ENCODE measurements at places on chromosomes 7 and 10.

GRCh38 chr10:127848226-127848625, 44.5 kb downstream of the CLRN3 start:
- no peak for DNase-seq

DNA sequence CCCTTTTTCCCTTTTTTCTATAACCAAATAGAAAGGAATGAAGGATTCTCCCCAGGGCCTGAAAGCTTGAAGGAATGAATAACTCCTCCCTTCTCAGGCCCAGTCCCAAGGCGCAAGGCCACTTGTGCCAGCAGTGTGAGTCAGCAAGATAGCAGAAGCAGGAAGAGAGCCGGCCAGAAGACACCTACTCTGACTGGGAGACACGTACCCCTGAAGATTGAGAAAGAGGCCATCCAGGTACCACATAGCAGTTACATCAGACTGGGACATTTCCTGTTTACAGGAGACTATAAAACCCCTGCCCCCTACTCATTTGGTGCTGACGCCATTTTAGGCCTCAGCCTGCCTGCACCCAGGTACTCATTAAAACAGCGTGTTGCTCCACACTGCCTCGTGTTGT, 65.5 kb downstream of the LRRC17 start:
- DNase-seq, result peak; percentile 67

DNA sequence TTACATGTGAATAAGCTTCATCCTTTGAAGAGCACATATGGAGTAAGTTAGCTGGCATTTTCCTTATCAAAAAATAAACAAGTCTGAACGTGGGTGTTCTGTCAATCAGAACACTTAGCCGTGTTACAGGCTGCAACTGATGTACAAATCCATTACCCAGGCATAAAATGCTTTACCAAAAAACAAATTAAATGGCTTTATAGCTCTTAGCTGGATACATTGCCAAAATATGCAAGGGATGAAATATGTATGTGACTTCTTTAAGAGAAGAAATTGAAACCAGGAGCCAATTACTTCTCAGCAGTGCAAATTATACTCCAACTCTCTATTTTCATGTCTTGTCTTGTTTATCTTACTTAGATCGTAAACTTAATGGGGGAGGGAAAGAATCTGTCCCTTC, 214.8 kb downstream of the DGKB start:
- no peak for DNase-seq

DNA sequence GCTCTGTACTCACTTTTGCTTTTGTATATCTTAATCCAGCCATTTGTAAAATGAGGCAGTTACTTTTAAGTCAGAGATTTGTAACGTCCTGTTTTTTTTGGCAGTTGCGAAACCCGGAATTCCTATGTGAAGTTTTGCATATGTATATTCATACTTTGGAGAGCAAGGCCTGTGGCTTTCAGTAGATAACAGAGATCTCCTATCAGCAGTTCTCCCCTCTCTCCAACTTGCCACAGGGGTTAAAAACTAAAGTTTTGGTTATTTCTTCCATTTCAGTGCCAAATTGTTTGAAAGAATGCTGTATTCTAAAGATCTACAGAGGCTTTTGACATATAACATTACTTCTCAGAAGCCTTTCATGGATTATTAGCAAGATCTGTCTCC, 102.4 kb downstream of the EXOC4 start:
- DNase-seq, result no peak

GRCh38 chr7:110529175-110529574, 561.8 kb upstream of the LRRN3 start:
- no peak for DNase-seq

- no peak for DNase-seq
These were observed 38.7 kb upstream of the BICC1 start for GRCh38 chr10:58473976-58474375.

- no peak for DNase-seq
These were observed 40.8 kb downstream of the RBM33 start for GRCh38 chr7:155685070-155685790.

DNA sequence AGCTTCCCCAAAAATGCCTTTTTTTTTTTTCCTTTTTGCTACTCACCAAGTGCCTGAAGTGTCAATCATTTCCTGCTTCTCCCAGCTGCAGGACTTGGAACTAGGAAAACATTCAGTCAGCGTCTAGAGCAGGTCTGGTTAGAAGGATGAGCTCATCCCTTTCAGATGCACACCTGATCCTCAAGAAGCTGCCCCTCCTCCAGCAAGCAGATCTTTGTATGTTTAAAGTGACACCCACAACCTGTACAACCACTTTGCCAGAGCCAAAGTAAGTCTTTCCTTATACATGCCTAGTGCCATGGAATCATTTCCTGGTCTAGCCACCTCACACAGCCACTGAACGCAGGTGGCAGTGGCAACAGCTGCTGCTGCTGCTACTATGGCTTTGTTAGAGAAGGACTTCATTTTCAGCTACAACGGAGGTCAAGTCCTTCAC, 10.4 kb upstream of the USP54 start:
- DNase-seq, result no peak
